ENCODE measurements at places on chromosomes 2 and 18.

- no peak for DNase-seq
These were observed 62.2 kb downstream of the KCNE4 start for GRCh38 chr2:223114170-223114569.

DNA sequence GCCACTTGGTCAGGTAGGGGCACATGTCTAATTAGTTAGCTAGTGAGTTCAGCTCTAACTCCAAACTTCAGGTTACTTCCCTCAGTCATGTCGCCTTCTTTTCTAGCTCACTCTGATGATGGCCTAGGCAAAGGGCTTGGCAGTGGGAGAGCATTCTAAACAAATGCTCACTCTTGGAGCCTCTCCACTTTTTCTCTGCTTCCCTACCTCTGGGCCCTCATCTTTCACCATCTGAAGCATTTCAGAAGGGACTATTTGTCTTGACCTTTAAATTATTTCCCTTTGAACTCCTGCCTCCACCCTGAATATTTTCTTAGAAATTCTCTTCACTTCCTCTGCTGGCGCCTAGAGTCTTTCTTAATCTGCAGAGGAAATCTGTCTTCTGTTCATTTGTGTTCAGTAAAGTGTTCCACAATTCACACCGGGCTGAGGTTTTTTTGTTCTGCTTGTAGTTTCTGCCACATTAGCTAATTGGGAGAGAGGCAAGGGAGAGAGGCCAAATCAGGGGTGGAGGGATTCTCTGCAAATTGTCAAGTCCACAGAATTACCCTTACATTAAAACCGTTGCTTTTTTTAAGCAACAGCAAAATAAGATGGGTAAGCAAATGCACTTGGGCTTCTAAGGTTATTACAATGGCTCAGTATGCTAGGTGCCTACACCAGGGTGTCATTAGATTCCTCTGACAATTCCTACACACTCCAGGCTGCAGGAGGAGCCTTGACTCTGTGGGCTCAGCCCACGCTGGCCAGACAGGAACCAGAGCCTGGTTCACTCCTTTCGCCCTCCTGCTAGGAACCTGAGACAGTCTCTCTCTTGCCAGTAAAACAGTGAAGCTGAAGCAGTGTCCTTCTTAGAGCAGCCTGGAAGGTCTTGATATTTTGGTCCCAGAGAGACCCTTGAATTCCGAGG is 5.5 kb downstream of the MSGN1 start:
- no peak for DNase-seq

DNA sequence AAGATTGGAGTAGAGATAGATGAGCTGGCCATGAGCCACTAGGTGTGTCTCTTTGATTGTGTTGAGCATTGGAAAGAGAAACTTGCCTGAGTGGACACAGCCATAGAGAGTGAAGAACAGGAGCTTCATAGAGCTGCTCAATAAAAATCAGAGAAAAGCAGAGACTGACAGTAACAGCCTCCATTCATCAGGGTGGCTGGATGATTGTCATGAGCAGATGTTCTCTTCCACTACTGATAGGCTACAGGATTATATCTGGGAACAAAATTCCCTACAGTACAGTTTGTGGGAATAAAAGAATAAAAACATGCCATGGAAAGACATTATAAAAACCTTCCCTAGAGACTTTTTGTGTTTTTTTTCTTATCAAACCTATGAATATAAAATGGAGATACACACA is 404.8 kb upstream of the ACVR2A start:
- DNase-seq, result no peak

DNA sequence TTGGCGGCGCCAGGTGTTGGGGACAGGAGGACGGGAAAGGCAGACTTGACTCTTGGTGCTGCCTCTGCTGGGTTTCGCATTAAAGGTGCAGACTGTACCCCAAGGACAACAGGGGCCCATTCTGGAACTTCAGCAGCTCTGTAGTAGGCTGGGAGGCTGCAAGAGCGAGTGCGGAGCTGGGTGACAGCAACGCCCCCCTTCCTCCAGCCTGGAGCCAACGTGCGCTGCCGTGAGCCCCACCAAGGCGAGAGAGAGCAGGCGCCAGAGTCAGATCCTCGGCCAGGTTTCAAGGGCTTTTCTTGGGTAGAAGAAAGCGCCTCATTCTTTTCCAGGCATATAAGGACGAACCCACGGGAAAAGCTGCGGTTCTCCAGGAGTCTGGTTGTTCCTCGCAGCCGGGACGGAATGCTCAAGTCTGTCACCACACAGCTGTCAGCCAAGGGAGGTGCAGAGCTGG is 1.9 kb downstream of the DOK6 start:
- no peak for DNase-seq

- no peak for DNase-seq
These were observed 28.5 kb upstream of the DARS1 start for GRCh38 chr2:136013955-136014354.

DNA sequence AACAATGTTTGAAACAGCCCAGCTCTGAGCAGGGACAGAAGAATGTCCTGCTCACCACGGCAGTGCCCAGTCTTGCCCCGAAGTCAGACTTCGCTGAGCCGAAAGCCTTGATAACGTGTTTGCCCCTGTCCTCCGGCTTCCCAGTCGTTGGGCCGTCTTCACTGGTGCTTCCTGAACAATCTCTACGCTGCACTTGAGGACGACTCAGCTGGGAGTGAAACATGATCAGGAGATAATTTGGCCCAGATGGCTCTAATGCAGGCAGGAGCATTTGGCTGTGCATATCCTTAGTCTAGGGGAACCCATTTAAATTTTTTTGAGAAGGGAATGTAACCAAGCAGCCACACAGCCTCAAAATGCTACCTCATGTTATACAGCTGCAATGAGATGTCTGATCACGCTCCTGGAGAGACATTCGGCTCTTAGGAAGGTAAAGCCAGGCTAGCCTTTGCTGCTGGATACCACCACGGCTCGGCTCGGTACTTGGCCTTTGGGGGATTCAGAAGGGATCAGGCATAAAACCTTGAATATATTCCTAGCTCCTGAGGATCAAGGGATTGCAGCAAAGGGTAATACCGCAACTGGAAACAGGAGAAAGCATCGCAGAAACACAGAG is 43.6 kb downstream of the FECH start:
- no peak for DNase-seq

DNA sequence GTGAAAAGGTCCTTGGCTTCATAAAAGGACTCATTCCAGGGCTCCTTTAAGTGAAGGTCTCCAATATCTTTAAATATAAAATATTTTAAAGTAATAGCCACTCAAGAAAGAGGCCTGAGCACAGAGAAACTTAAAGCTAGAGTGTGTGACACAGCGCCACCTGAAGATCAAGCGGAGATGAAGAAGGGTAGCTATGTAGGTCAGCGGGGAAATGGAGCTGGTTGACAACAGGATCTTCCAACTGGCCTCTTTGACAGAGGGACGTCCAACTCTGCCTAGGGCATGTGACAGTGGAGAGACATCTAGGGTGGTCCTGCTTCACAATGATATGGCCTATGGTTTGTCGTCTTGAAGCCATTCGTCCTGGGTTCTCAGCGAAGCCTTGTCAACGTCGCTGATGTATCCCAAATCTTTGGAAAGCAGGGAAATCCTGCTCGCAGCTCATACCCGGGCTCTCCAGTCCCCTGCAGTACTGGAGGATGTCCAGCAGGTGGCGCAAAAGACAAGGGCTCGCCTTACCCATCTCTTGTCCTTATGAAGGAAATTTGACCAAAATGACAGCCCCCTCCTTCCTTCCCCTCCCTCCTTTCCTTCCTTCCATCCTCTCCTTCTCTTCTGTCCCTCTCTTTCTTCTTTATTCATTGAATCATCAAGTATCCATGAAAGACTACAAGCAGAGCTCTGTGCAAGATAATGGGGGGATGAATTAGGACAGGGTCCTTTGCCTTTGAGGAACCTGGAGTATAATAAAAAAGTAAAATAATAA is 59.6 kb downstream of the LONRF2 start:
- DNase-seq, result peak; percentile 45

DNA sequence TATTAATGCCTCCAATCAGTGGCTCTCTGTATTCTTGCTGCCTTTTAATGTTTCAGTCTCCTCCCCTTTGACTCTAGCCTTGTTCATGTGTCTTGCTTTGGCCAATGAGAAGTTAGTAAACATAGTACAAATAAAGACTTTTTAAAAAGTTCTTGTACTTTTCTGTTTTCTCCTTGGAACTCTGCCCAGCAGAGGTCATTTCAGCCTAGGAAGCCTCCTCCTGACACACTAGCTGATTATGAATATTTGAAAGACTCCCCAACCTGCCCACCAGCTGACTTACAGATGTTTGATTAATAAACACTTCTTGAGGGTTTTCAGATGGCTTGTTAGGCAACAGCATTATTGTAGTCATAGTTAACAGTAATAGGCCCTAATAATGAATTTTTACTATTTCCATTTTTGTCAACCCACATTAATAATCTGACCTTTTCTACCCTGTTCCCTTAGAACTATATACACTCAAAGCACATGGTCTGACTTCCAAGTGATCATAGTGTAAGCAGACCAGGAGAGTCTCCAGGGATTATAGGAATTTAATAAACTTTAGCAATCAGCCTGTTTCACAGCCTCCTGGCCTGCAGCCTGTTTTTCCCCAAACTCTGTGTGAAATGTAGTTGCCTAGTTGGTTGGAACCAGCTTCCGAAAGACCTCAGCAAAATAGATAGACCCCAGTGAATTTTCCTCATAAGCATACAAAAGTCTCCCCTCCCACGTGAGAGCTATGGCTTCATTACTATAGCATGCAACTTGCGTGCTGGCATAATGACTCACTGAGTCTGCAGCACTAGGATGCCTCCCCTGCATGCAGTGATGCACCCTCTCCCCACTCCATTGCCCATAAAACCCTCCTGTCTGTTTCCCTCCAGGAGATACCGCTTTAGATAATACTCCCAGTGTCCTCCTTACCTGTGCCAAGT is 670.7 kb upstream of the ZNF804A start:
- DNase-seq, result no peak

All from stimulated activated naive CD8-positive, alpha-beta T cell treated with anti-CD3 and anti-CD28 coated beads, Interleukin-15, amount 100 ng/mL, for 72 hours (primary cell).